ENCODE measurements at places on chromosomes 2 and 18.
A peak's percentile ranks its signal among the peaks of the same experiment; 100 is the strongest.

- no peak for DNase-seq
These were observed 71.2 kb downstream of the BCL11A start for GRCh38 chr2:60482222-60482621.

GRCh38 chr2:218021536-218022071 is 18.8 kb upstream of the TNS1 start:
- no peak for DNase-seq

- no peak for DNase-seq
These were observed 133.1 kb downstream of the MREG start for GRCh38 chr2:215879977-215880940.

GRCh38 chr2:68235090-68235489 is 17.2 kb downstream of the PPP3R1 start:
- no peak for DNase-seq

DNA sequence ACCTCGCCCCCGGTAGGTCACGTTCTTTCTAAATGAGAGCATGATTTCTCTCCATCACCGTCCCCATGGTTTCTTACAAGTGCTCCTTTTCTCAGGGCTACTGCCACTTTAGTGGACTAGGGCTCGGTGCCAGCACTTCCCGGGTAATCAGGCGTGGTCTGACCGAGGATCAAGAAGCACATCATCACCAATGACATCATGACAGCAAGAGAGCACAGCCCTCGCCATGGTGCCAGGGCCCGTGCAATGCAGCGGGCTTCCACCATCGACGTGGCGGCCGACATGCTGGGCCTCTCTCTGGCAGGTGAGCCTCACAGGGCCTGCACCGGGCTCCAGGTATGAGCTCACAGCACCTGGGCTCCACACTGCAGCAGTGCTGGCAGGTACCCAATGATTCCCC is 75.2 kb downstream of the INPP4A start:
- no peak for DNase-seq

GRCh38 chr2:126221506-126221905 is 434.5 kb upstream of the GYPC start:
- no peak for DNase-seq

DNA sequence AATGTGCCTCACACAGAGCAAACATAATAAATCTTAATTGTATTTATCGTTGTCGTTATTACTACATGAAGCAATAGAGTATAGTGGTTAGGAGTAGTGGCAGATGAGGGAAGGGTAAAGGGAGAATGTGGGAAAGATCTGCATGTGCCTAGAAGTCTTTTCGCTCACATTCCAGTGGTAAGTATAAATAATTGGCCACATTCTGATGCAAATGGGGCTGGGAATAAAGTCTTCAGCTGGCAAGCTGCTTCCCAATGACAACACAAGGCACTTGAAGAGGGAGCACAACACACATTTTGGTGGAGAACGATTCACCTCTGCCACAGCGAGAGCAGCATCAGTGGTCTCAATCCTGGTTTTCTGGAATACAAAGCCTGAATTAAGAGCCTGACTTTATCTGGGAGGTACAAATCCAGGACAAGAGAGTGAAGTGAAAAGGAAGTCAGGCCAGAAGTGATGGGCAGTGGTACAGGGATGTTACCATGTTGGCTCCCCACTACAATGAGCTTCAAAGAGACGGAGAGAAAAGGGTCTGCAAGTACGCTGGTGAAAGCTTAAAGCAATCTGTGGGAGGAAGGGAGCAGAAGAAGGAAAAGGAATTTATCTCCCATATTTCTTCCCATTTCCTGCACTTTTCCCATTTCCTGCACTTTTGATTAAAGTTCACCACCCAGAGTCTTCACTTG is 112.3 kb downstream of the ARHGAP15 start:
- no peak for DNase-seq

- DNase-seq: no peak
These were observed 130.8 kb downstream of the ACTR3 start for GRCh38 chr2:114020668-114021067.

GRCh38 chr2:20538308-20539132 is 91.6 kb downstream of the RHOB start:
- no peak for DNase-seq

- DNase-seq: no peak
These were observed 63.6 kb upstream of the LTBP1 start for GRCh38 chr2:32882816-32883810.

- no peak for DNase-seq
These were observed 42.4 kb upstream of the KDM3A start for GRCh38 chr2:86398500-86399474.

DNA sequence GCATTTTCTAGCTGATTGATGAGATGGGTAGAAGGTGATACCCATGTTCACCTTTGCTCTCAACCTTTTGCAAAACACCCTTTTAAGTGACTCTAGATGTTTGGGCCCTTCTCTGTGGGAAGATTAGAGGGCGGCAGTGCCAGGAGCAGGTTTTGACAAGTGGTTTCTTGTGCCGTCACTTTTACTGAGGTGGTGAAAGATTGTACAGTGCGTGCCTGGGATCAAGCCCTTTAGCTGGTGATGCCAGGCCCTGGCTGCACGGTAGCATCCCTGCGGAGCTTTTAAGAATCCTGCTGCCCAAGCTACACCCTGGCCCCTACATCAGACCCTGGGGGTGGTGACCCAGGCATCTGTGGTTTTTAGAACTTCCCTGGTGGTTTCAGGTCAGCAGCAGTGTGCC is 29.1 kb downstream of the MTCL1 start:
- DNase-seq: no peak

GRCh38 chr2:241964133-241964532 is 94.6 kb downstream of the RTP5 start:
- no peak for DNase-seq

- no peak for DNase-seq
These were observed 26.2 kb downstream of the QPCT start for GRCh38 chr2:37370666-37371065.

DNA sequence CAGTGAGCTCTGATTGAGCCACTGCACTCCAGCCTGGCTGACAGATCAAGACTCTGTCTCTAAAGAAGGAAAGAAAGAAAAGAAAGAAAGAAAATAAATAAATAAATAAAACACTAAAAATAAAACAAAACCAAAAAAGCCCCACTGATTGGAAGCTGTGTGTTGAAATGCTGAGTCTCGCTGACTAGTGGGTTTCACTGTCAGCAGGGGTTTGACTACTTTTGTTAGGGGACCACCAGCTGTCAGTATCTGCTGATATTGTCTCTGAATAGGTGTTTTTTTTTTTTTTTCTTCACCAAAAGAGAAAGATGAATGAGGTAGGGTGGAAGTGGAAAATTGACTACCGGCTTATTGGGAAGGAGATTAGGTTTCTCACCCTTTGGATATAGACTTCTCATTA is 12.8 kb upstream of the ACTR2 start:
- DNase-seq: no peak

DNA sequence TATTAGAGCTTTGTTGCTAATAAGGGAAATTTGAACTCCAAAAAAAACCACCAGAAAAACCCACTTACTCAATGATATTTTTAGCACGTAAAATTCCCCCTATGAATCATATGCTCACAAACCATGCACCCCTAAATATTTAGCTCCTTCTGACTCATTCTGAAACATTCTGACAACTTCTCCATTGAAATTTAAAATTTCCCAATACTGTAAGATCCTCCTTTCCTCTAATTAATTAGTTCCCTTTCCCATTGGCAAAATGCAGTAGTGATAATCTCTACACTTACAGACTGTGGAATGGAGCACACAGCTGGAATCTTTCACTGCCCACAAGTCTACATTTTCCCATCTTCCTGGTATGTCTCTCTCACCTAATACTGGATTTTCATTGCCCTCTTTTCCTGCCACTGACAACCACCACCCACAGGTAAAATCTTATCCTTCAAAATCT is 215.8 kb upstream of the ACVR2A start:
- DNase-seq: no peak

GRCh38 chr2:15965564-15966019 is 25.2 kb downstream of the MYCN start:
- DNase-seq: peak; percentile 16

DNA sequence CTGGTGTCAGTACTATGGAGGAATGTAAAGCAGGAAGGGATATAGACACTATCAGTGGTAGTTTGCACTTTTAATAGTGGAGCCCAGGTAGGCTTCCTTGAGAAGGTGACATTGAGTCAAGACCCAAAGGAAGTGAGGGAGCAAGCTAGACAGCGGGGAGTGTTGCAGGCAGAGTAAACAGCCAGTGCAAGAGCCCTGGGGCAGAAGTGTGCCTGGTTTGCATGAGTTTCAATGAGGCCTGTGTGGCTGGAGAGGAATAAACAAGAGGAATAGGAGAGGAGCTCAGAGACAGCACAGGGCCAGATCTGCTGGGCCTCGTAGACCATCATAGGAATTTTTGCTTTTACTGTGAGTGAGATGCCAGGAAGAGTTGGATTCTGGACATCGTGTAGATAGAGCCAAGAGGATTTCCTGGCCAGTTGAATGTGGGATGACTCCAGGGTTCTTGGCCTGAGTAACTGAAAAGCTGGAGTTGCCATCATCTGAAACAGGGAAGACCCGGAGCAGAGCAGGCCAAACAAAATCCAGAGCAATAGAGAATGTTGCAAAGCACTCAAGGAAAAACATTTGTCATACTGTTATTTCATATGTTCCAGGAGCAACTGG is 102.5 kb downstream of the SP3 start:
- no peak for DNase-seq

- DNase-seq: no peak
These were observed 5.0 kb downstream of the BOK start for GRCh38 chr2:241563571-241563980.

- no peak for DNase-seq
These were observed 631.8 kb upstream of the SETBP1 start for GRCh38 chr18:44048846-44049245.

GRCh38 chr2:70173520-70173919 is 17.3 kb downstream of the C2orf42 start:
- DNase-seq: no peak

- DNase-seq: no peak
These were observed 312.4 kb upstream of the SOX11 start for GRCh38 chr2:5379811-5380210.

DNA sequence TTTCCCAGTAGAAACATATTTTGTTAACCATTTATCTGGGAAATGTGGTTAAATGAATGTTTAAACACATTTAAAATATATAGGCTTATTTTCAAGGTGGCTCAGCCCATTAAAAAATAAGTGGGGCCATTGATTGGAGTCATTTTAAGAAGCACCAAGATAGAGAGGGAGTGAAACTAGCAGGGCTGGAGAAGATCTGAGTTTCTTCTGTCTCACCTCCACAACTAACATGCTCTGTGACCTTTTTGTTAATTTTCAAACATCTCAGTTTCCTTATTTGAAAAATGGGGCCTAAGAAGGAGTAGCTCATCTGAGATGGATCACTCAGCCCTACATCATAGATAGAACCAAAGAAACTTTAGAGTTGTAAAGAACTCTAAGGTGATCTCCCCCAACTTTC is 254.8 kb downstream of the KCNS3 start:
- DNase-seq: no peak

DNA sequence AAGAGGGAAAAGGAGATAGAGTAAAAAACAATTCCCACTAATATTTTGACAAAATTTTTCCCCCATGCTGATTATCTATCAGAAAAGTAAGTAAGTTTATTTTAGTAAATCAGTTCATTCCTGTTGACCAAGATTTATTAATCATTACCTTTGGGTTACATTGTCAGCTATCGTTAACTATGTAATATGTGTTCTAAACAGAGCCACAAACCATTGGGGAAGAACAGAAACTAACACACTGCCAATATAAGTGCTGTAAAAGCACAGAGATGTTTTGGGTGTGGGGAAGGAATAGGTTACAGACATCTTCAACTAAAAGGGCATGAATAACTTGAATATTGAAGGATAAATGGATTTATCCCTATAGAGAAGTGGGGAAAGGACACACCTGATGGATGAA is 42.5 kb upstream of the ACADL start:
- DNase-seq: no peak

- DNase-seq: no peak
These were observed 313.6 kb upstream of the CDH20 start for GRCh38 chr18:61019338-61020301.

GRCh38 chr2:234483568-234484251 is 13.2 kb downstream of the ARL4C start:
- DNase-seq: peak; percentile 78

GRCh38 chr2:38723173-38723572 is 28.0 kb downstream of the SRSF7 start:
- no peak for DNase-seq

GRCh38 chr2:8806885-8807704 is 30.3 kb downstream of the KIDINS220 start:
- DNase-seq: no peak

DNA sequence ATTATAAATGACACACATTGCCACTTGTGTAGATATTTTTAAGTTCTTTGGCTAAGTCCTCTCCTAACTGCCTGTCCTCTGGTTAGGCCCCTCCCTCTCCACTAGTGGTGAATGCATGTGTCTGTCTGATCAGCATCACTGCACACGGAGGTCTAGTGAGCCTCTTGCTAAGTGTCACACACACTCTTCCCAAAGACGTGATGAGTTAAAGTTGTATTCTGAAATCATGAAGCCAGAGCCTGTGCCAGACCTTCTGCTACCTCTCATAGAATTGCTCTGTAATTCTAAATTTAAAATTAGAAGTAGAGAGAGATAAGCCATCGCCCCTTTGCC is 41.3 kb downstream of the RALB start:
- DNase-seq: no peak

- no peak for DNase-seq
These were observed 64.1 kb upstream of the ZNF532 start for GRCh38 chr18:58800582-58800981.

DNA sequence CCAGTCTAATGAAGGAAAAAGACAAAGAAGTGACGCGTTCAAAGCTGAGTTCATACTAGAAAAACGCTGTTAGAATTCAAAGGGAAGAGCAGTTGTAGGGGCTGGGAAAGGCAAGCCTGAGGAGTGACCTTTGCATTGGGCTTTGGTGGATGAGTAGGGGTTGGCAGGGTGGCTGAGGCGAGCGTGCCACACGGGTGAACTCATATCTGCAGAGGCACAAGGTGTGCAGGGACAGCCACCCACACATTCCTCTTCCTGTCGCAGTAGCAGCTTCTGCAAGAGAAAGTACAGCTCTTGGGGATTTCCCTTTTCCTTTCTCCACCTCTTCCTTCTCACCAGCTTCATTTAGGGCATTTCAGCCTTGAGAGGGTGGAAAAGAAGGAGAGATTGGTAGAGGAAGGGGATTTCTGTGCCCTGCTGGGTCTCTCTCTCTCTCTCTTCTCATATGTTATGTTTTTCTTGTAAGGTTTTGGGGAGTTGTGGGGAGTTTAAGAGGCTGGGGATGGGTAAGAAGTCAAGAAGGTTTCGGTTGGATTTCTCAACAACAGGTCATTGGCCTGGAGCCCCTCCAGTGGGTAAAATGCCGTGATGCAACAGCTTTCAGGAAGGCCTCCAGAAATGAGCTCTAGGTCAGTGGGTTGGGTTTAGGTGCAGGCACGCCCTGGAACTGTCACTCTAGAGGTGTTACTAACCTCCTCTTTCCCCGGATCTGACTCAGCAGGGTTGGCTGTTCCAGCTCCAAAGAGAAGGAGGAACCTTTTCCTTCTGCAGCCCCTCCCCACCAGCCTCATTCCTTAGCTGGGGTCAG is 40.1 kb downstream of the ODC1 start:
- DNase-seq: peak; percentile 80

DNA sequence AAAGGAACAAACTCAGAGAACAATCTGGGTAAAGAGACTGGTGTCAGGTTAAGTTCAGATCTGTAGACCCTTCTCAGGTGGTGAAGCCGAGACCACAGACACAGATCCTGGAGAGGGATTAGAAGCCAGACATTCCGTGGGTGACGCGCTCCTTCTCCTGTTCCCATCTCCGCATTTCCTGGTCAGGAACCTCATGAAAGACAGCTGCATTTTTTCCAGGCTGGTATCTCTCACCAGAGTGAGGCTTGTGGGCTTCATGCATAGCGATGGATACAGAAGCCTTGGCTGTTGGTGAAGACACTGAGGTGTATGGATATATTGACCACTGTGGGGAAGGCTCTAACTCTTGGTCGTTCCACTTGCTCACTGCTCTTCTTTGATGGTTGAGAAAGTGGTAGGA is 152.6 kb downstream of the FAM210A start:
- DNase-seq: no peak

Data from KBM-7 (cell line).